ENCODE measurements at places on chromosomes 6 and 20.

- DNase-seq = no peak
These were observed 217.0 kb upstream of the MYLIP start for GRCh38 chr6:15911753-15912504.

- no peak for DNase-seq
These were observed 11.4 kb downstream of the ANKS1A start for GRCh38 chr6:34900321-34901031.

GRCh38 chr6:170069611-170070010 is 221.3 kb downstream of the DLL1 start:
- no peak for DNase-seq

- DNase-seq = no peak
These were observed 42.0 kb downstream of the BCAS1 start for GRCh38 chr20:54028276-54029011.

GRCh38 chr6:170093658-170094596 is 197.0 kb downstream of the DLL1 start:
- DNase-seq = no peak

- DNase-seq = no peak
These were observed 227.5 kb downstream of the OTOR start for GRCh38 chr20:16975682-16976081.

GRCh38 chr6:63636518-63637021 is 968 bp downstream of the PHF3 start:
- DNase-seq = peak; percentile 54

- DNase-seq = no peak
These were observed 2.1 kb downstream of the RNASET2 start for GRCh38 chr6:166954118-166954713.

- DNase-seq = peak; percentile 89
These were observed 25.7 kb upstream of the TCFL5 start for GRCh38 chr20:62887152-62887859.

DNA sequence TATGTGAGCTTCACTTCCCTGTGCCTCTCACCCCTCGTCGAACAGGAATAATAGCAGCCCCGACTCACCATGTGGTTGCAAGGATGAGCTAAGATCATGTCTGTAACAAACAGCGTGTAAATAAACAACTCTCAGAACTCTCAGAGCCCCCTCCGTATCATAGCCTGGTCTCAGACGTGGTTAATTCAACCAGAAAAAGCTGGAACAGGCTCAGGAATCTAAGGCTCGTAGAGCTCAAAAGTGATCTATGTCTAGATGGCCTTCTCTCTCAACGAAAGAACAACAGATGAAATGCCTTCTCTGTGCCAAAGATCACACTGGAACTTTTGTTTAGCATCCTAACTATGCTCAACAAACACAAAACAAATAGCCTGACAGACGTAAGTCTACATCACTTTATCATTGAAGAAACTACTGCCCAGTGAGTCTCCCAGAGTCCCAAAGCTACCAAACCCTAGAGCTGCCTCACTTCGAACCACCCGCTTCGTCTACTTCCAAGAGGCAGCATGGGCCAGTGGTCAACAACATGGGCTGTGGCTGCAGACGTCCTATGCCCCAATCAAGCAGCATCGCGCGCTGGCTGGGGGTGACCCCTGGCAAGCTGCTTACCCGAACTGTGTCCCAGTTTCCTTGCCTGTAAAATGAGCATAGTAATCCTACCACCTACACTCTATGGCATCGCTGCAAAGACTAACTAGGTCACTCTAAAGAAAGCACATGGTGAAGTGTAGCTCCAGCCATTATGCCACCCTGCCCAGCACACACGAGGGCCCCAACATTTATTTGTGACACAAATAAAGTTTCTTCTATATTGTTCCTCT is 35.1 kb downstream of the NFATC2 start:
- DNase-seq = no peak

DNA sequence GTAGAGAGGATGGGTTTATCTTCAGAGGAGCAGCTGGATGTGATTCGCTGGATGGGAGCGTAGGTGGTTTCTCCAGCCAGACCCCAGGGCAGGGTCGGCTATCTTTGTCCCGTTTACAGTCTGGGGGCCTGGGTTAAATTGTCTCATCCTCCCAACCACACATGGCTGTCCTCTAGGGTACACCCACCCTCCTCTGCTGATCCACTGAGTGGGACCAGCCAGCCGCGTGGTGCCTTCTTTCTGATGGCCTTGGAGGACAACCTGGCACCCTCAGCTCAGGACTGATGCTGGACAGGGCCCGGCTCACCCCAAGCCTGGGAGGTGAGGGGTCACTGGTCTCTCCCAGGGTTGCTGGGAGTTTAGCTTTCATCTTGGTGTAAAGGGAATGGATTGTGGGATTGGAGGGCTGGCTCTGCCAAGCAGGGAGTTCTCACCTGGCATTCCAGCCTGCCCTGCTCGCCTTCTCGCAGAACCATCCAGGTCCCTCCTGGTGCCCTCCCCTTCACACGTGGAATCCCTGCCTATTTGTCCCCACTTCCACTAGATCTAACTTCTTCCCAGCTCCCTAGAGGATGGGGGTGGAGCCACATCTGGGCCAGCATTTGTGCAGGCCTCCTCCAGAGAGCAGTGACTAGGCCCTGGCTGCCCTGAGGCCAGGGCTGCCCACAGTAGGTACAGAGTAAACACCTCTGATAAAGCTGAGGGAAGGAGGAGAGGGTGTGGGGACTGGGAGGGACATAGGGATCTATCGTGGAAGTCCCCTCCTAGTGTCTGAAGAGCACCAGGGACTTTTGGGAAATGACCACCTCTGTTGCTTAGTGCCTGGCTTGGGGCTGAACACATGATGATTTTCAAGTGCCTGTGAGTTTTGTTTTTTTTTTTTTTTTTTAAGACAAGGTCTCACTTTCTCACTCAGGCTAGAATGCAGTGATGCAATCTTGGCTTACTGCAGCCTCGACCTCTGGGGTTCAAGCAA is 1.6 kb downstream of the ITPR3 start:
- DNase-seq = peak; percentile 80

- DNase-seq = no peak
These were observed 58.0 kb upstream of the ZNF831 start for GRCh38 chr20:59105581-59105980.

DNA sequence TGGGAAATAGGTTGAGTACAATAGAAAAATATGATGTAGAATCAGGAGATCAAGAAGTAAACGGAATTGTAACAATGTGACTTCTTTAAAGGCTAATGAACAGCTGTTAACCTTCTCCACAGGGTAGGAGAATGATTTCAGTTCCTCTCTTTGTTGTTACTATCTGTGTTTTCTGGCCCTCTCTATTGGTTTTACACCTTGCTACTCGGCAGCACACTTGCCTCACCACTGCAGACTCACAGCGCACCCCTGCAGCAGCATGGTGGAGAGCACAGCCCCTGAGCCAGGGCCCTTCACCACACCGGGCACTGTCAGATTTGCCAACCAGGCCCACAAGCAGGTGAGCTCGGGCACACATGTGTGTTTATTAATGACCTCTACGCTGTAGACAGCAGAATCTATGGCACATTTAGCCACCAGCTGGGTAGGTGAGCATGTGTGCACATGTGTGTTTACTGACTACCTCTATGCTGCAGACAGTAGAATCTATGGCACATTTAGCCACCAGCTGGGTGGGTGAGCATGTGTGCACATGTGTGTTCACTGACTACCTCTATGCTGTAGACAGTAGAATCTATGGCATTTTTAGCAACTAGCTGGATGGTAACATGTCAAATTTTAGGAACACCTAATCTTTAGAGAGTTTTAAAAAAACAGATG is 16.8 kb downstream of the SFT2D1 start:
- no peak for DNase-seq

DNA sequence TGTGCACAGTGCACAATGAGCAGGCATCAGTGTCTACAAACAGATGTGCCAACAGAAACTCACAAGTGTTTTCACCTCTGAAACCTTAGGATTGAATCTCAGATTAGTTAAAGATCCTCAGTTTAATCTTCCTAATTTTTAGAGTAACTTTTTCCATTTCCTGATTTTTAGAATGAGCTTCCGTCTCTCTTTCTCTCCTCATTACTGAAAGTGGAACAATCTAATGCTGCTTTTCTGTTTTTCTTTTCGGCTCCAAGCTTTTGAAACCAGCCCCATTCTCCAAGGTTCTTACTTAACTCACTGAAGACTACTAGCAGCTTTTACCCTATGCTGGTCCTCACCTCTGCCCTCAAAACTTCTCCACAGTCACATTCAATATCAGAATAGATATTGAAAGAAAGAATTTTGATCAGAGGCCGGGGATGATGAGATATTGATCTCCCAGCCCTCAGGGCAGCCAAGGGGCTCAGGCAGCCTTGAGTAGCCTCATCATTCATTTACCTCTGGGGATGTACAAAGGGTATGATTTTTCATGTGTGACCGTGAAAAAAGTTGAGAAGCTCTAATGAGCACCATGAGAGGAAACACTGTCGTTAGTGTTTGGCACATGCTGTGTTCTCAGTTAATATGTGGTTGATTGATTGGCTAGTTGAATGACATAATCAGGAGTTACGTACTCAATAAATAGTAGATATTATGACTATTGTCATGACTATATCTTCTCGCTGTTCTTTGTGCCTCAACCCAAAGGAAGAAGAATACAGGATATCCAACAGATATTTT is 11.9 kb upstream of the STK38 start:
- DNase-seq = no peak

- no peak for DNase-seq
These were observed 104.1 kb upstream of the BTN3A2 start for GRCh38 chr6:26260725-26261490.

DNA sequence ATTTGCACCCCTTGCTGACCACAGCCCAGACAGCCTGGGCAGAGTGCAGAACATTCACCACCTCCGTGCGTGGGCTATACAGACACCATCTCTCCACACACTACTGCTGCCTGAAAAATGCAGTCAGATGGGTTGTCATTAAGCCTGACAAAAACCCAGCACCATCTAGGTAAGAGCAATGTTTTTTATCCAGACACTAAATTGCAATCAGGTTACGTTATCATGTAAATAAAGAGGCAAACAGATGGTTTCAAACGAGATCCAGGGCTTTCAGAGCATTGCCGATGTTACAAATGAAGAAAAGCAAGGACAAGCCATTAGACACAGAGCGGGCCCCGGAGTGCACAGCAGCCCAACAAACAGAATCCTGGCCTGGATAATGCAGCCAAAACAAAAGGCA is 269.6 kb downstream of the PKHD1 start:
- no peak for DNase-seq

DNA sequence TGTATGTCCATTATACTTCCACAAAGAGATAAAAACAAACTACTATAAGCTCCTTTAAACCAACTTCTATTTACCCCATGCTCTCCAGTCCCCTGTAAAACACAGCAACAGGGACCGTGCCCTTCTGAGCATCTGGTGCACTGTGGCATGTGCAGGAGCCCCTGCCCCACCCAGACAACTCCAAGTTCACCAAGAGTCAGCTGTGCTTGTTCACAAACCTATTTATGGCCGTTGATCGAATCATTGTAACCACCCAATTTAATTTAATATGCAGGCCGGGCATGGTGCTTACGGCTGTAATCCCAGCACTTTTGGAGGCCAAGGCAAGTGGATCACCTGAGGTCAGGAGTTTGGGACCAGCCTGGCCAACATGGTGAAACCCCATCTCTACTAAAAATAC is 13.7 kb upstream of the BLCAP start:
- DNase-seq = no peak

GRCh38 chr6:107129370-107129925 is 14.1 kb upstream of the BEND3 start:
- no peak for DNase-seq

- peak; percentile 38 for DNase-seq
These were observed 149.2 kb downstream of the PHACTR1 start for GRCh38 chr6:12865671-12866181.

DNA sequence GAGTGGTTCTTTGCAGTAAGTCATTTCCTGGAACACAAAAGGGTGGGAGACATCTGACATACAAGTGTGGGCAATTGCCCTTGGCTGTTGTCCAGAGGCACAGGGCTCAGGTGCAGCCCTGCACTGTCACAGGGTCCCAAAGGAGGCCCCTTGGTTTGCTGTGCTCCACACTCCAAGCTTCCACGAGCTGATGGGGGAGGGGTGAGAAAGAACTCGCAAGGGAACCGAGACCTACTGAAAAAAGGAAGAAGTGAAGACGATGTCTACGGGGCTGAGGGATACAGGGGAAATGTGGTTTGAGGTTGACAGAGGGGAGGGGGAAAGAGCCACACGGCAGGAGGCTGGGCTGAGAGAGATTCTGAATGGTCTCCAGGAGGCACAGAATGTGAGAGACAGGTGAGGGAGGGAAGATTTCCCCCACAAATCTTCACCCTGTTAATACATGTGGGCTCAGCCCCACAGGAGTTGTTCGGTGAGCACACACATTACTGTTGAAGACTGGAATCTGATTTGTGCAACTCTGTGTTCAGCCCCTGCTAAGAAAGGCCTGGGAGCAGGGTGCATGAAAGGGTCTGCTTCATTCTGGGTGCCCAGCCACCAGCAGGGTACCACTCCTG is 123.4 kb downstream of the LY86 start:
- no peak for DNase-seq

GRCh38 chr6:88008831-88009231 is 38.8 kb upstream of the SPACA1 start:
- no peak for DNase-seq

- DNase-seq = no peak
These were observed 151.2 kb upstream of the TAB2 start for GRCh38 chr6:149166336-149166735.

GRCh38 chr6:13194852-13195251 is 133.5 kb downstream of the TBC1D7 start:
- DNase-seq = peak; percentile 67

DNA sequence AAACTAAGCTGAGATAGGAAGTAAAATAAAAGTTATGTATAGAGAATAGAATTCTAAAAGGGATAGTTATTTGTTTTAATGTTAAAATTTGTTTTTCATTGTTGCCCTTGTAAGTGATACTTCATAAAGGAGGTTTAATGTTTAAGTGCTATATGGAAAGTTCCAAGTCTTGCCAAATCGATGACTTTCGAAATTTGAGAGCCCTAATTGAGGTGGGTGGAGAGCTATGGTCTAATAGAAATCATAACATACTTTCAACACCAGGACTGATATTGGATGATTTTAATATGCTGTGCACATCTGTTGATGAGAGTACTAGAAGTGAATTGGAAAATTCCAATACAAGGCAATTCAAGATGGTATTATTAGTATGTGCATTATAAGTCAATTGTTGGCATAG is 64.6 kb downstream of the RNF144B start:
- no peak for DNase-seq

- peak; percentile 75 for DNase-seq
These were observed 2.1 kb downstream of the NQO2 start for GRCh38 chr6:3001773-3002293.

- DNase-seq = peak; percentile 89
These were observed 215.2 kb downstream of the TMEM242 start for GRCh38 chr6:157107915-157108651.

- no peak for DNase-seq
These were observed 31.8 kb upstream of the RSPO4 start for GRCh38 chr20:1033751-1034414.

DNA sequence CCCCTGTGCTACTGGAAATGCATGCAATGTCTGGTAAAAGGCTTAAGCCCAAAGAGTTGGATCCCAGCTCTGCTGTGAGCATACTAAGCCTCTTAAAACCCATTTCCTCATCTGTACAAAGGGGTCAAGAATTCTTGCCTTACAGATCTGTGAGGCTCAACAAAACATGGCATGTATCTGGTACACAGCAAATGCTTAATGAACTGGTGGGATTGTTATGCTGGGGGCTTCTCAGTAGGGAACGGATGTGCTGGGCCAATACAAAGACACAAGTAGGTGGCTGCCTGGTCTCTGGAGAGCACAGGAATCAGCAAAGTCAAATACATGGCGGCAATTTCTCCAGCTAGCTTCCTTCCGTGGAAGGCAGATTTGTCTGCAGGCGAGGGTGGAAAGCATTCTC is 62.3 kb downstream of the LAMP5 start:
- DNase-seq = no peak

GRCh38 chr20:44302736-44303135 is 8.3 kb downstream of the FITM2 start:
- no peak for DNase-seq

Measured in foreskin fibroblast (primary cell).